NCI-H1417 treated with DMSO at 0.1 percent for 48 hours (cell line): ENCODE measurements at places on chromosomes 11 and 22.

- DNase-seq: no peak
These were observed 67.6 kb upstream of the NTM start for GRCh38 chr11:131302836-131303235.

DNA sequence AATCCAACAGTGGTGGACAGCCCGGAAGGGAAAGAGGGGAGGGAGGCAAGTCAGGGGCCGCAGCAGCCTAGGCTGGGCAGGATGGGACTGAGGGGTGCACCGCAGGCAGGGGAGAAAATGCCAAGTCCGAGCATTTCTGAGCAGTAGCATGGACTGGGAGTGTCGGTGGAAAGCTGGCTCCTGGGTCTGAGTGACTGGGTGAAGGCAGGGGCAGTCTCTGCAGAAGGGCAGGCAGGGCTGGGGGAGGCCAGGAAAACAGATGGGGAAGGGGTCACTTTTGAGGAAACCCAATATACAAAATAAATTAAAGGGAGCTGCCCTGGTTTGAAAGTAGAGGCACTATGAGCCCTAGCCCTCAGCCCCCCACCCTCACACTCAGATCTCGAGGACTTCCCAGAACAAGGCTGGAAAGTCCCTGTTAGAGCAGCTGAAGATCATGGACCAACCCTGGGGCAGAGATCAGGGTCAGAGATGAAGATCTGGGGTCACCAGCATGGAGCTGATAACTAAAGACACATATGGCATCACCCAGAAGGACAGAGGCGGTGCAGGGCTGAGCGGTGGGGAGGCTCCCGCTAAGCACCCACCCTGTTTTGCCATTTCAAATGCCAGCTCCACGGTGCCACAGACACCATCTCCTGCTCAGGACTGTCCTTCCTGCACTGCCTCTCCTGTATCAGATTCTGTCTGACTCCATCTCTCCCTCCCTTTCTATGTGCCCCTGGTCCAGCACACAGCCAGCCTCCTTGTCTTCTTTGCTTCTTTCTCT is 32.4 kb upstream of the ETS1 start:
- DNase-seq: no peak

DNA sequence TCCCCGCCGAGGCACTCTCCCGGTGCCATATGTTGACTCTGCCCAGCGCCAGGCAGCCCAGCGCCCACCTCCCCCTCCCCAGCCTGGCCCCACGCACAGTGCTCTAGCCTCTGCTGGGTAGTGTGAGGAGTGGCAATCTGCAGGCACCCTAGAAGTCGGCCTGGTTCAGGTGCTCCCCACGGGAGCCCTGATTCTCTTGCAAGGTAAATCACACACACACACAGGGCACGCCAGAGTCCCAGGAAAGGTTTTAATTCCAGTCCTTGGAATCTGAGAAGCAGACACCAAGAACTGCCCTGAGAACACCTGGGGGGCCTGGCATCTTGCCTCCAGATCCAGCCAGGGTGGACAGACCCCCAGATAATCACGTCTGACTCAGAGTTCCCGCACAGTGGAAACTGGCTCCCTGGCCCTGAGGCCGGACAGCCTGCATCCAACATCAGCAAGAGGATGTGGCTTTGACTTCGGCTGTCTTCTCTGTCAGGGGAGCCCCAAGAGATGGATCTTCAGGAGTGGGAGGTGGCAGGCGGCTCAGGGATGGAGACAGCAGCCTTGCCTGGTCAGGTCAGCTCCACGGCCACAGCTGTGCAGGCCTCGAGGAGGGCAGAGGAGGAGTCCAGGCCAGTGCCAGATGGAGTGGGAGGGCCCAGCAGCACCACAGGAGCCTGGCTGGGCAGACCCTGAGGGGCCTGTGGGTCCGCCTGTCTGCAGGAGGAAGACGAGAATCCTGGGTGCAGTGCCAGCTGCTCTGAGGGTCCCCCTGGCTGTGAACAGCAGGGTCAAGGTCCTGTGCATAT is 1.1 kb upstream of the RIN1 start:
- no peak for DNase-seq

- DNase-seq: no peak
These were observed 37.9 kb downstream of the SREBF2 start for GRCh38 chr22:41870786-41871185.

DNA sequence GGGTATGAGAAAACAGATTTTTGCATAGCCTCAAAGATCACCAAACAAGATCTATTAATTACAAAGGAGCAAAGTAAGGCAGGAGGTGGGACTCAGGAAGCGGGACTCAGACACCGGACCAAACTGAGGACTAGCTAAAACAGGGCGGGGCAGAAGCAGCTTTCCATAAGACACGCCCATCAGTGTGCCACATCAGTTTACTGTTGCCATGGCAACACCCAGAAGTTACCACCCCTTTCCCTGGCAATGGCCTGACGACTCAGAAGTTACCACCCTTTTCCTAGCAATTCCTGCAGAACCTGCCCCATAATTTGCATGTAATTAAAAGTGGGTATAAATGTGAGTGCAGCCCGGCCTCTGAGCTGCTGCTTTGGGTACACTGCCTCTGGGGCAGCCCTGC is 173.9 kb downstream of the SHANK2 start:
- no peak for DNase-seq

- DNase-seq: no peak
These were observed 61.3 kb upstream of the CREB3L1 start for GRCh38 chr11:46216019-46216764.

- DNase-seq: no peak
These were observed 470.9 kb downstream of the ETS1 start for GRCh38 chr11:128116447-128116846.

- DNase-seq: no peak
These were observed 8.4 kb downstream of the MSANTD2 start for GRCh38 chr11:124791626-124792341.

DNA sequence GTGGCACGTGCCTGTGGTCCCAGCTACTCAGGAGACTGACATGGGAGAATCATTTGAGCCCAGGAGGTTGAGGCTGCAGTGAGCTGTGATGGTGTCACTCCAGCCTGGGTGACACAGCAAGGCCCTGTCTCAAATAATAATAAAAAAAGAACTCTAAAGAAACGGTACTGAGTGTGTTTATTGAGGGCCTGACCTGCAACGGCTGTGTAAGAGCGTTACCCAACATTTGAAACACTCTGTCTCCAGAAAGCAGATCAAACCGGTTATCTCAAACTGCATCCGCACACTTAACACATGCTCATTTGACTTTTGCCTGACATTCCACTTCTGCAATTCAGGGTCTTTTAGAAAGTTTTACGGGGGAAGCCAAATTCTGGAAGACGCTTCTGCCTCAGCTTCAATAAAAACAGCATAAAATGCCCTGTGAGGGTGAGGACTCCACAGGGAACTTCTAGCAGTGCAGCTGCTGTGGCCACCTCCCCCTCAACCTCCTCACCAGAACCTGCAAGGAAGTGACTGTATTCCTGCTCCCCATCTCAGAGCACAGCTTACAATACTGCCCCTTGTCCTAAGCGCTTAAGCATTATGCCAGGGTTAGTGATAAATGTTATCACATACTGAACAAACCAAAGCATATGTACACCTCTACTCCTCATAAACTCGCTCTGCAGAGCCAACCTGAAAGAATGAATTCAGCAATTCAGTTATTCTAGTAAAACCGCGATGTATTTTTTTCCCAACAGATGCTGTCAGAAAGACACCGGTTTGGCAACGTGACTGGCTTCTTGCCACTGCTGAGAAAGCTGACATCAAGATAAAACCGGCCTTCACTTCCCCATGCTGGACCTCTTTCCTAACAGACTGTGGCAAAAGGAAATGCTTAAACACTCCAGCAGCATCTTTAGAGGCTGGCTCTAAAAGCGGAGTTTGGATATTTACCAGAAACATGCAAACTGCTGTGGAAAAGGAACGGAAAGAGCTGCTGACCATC is 52.2 kb downstream of the PRDM10 start:
- no peak for DNase-seq

GRCh38 chr11:10657308-10658271 is 36.0 kb downstream of the IRAG1 start:
- no peak for DNase-seq

DNA sequence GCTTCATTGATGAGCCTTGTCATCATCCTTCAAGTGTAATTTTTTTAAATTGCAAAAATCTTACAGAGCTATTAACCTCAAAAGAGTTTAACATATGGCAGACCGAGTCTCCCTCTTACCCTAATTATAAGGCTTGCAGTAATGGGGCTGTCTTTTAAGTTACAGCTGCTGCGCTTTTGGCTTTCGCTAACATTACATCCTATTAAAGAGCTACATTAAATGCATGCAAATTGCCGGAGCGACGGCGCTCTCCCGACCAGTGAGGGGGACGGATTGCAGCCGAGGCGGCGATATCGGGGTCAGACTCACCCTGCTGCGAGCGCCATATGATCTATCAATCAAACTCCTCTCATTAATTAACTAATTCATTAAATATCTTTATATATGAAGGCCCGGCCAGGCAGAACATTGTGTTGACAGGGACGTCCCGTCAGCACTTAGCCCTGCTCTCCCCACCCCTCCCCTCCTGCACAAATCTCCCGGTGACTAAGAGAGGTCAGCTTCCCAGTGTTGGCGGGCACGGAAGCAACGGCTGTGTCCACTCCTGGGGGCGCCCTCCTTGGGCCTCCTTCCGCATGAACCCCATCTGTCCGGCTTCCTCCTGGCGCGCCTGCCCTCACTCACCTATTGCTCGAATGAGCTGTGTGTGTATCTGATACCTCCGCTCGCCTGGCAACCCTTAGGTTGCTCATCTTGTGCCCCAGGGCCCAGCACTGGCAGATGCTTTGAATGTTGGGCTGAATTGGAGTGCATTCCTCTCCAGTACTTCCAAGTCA is 156.0 kb upstream of the CADM1 start:
- DNase-seq: no peak

- no peak for DNase-seq
These were observed 40.5 kb downstream of the GGTLC2 start for GRCh38 chr22:22684580-22685561.
